Muscle of back (tissue), 13 donors: ENCODE measurements at places on chromosomes 13 and 19.
A peak's percentile ranks its signal among the peaks of the same experiment; 100 is the strongest.

GRCh38 chr13:28204690-28205443 lies 66.5 kb downstream of the PAN3 start:
- no peak for DNase-seq

DNA sequence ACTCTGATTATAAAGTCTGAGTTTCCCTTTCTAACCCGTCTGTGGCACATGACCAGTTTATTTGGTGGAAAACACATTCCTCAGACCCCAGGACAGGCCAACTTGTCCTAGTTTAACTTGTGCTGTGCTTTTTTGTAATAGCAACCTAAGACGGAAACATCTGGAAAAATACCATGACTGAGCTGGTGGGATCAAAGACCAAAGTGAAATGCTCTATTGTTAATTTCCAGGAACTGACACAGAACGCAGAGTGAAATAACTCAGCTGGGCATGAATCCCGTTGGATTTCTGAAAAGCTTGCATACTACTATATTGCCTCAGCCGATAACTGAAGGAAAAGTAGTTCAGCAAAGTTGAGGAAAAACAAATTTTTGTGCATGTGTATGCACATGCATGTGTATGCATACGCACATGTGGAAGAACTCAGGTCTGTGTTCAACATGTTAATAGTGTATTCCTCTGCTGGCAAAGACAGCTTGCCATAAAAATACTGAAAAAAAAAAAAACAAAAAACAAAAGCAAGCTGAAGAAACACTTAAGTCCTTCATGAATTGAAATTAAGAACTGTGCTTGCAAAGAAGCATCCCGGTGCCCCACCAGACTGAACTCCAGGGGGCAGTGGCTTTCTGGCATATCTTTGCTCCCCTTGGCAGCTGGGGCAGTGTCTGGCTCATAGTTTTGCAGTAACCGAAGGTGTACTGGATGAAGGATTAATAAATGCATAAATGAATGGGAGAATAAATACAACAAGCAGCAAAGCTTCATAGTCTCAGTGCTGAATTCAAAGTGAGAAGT lies 187.8 kb downstream of the LHFPL6 start:
- no peak for DNase-seq

GRCh38 chr19:38786572-38787265 lies 2.3 kb upstream of the LGALS7B start:
- no peak for DNase-seq

GRCh38 chr13:23621316-23621645 lies 51.1 kb downstream of the TNFRSF19 start:
- DNase-seq, result no peak

DNA sequence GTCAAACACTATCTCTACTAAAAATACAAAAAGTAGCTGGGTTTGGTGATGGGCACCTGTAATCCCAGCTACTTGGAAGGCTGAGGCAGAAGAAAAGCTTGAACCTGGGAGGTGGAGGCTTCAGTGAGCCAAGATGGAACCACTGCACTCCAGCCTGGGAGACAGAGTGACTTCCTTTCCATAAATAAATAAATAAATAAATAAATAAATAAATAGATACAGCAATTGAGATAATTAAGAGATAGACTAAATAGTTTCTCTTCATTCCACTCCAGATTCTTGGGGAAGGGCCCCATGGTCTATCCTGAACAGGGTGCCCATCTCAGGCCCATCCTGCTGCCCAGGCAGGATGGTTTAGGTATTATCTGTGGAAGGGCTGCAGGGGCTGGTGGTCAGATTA lies 24.0 kb upstream of the FARP1 start:
- DNase-seq, result no peak

DNA sequence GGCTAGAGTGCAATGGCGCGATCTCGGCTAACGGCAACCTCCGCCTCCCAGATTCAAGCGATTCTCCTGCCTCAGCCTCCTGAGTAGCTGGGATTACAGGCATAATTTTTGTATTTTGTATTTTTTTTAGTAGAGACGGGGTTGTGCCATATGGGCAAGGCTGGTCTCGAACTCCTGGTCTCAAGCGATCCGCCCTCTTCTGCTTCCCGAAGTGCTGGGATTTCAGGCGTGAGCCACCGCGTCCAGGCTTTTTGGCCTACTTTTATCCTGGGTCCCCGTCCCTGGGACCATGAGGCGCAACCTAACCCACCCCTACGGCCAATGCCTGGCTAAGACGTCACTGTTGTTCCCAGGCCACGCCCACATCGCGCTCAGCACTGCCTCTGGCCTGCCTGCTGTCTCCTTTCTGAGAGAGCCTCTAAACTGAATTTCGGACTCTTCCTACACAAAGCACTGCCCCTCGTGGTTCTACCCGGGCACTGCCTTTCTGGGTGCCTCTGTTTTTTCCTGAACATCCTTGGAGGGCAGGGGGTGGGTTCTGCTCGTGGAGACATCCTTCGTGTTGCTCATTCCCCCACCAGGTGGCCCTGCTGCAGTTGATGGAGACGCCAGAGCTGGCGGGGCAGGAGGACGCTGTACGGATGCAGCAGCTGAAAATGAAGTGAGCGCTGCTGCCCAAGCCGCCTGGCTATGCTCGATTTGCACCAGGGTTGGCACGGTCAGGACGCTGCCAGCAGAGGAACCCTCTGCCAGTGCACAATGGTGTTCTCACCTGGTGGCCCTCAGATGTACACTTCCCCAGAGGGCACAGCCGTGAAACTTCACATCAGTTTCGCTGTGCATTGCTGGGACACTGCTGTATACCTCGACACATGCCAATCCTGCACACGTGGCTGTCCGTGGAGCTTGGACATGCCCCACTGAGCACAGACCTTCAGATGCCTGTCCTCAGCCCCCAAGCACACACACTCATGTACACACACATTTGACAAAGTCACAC lies 2.0 kb downstream of the REX1BD start:
- peak; percentile 80 for DNase-seq
